Fibroblast of the conjunctiva (primary cell): ENCODE measurements at places on chromosomes 3 and 15.

GRCh38 chr3:182730675-182731042, 62.6 kb upstream of the ATP11B start:
- no peak for DNase-seq

- no peak for DNase-seq
These were observed 165.3 kb downstream of the CHSY1 start for GRCh38 chr15:101086394-101087171.

DNA sequence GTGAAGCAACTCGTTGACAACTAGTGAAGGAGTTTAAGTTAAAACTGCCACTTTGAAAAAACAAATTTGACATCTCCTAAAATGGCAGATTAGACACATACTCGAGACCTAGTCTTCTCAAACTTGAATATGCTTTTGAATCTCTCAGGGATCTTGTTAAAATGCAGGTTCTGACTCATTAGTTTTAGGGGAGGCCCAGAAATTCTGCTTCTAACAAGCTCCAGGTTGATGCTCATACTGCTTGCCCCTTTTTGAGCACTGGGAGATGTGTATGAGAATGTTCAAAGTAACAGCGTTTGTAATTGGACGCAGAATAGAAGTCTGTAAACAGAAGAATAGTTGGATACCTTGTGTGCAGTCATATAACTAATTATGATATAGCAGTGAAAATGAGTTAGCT, 1.6 kb downstream of the C3orf38 start:
- DNase-seq = no peak

GRCh38 chr3:87674397-87675161, 384.2 kb downstream of the CGGBP1 start:
- no peak for DNase-seq

GRCh38 chr3:141106842-141107241, 55.7 kb downstream of the SPSB4 start:
- DNase-seq = no peak

GRCh38 chr3:160588023-160588422, 22.7 kb upstream of the KPNA4 start:
- DNase-seq = no peak

DNA sequence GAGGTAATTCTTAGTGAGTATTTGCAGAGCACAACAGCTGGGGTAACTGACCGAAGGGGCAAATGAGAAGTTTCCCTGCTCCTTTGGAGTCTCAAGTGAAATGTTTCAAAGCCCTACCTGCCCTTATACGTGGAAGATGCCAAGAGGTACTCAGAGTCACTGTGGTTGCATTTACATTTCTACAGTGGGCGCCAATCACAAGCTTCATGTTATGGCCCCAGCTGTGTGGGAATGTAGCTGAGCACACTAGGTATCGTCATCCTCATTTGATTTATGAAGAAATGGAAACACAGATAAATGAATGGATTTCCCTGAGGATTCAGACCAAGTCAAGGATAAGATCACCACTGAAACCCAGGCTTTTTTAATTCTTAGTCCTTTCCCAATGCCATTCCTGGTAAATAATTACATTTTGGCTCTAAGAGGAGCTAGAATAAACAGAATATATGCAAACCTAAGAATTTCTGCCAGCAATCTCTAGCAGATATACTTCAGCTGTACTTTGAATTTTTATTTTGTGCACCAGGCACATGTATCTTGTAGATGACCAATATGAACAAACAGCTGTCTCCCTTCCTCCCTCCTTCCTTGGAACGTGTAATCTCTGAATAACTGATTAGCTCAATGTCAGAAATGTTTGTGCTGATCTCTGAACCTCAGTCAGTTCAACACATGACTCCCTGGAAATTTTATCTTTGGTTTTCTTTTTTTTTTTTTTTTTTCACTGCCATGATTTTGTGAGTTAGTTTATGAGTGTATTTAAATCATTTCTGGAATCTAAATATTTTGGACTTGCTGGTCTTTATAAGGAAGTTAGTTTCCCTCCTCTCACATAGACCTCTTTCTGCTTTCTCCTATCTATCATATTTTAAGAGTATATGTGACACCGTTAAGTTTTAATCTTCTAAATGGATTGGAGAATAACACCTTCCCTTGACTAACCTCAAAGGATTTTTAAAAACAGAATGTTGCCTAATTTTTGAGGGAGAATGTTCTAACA, 69.2 kb downstream of the MAP2K5 start:
- DNase-seq = no peak

- DNase-seq = no peak
These were observed 44.9 kb upstream of the PARP14 start for GRCh38 chr3:122635789-122636188.

DNA sequence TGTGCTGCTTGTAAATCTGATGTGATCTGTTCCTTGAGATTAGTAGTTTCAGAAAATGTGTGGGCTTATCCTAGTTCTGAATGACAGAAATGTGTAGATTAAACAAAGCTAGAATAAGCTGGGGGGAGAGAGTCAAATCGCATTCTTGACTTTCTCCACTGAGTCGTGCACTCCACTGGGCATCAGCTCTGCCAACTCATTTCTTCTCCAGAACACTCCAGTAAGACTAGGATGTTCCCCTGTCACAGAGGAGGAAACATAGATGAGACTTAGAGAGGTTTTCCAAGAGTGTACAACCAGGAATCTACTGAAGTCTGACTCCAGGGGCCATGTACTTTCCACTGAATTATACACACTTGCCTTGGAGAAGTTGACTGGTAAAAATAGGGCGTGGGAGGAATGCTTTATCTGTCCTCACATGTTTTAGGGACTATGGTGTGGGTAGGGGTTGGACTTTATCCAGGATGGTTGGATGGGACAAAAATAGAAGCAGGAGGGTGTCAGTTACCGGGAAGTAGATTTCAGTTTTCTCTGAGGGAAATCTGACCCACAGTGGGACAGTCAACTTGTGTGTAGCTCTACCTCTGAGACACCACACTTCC, 298.2 kb downstream of the UBE2E2 start:
- no peak for DNase-seq

DNA sequence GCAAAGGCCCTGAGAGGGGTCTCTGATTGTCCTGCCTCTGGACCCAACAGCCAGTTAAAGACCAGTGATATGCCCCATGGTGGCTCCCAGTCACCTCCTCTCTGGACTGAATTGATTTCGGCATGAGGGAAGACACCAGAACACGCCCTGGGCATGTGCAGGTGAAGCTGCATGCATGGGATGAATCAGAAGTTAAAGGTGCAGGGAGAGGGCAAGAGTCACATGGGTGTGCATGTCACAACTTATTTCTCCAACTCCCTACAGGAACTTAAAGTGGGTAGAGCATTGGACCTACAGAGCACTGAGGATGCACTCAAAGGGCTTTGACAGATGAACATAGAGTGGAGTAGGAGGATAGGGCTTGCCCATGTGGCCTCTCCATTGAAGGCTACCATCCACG, 16.9 kb upstream of the RHCG start:
- no peak for DNase-seq

DNA sequence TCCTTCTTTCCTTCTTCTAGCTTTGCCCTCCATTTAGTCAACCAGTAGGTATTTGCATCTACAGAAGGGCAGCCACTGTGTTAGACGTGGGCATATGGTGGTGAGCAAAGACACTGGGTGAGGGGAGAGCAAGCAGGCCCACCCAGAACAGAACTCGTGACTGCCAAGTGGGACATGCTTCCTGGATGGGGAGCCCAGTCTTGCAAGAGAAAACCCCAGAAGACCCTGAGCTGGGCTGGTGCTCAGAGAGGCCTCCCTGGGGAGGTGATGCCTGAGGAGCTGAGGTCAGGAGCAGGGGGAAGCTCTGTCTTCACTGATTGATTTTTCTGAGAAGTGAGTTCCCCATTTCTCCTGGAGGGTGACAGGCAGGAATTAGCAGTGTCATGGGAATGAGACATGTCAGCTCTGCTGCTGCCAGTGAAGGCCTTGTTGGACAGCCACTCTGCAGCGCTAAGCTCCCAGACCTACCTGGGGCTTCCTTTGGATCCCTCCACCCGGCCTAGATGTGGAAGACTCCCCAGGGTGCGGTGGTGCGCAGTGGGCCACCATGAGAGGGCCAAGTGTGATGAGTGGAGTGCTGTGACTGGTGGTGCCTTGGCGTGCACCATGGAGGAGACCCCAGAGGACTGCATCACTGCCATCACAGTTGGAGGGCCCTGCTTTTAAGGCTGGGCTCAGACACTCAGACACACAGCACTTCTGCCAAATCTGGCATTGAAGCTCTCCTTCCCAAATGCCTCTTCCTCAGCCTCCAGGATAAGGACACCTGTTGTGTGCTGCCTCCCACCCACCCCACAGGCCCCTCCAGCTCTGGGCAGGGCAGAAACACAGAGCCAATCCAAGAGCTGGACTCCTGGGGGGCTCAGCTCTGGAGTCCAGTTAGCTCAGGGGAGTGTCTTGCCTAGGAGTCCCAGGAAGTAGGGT, 40.0 kb upstream of the TOPBP1 start:
- no peak for DNase-seq

GRCh38 chr3:42070524-42070923, 20.6 kb upstream of the TRAK1 start:
- DNase-seq = no peak

DNA sequence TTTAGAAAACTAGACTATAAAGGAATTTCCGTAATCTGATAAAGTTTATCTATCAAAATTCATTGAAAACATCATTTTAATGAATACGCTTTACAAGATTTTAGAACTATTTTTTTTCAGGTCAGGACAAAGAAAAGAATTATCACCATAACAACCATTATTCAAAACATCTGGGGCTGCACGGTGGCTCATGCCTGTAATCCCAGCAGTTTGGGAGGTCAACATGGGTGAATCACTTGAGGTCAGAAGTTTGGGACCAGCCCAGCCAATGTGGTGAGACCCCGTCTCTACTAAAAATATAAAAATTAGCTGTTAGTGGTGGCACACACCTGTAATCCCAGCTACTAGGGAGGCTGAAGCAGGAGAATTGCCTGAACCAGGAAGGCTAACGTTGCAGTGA, 260.4 kb downstream of the WNT5A start:
- no peak for DNase-seq

GRCh38 chr3:134066158-134066541, 36.4 kb upstream of the SLCO2A1 start:
- no peak for DNase-seq

DNA sequence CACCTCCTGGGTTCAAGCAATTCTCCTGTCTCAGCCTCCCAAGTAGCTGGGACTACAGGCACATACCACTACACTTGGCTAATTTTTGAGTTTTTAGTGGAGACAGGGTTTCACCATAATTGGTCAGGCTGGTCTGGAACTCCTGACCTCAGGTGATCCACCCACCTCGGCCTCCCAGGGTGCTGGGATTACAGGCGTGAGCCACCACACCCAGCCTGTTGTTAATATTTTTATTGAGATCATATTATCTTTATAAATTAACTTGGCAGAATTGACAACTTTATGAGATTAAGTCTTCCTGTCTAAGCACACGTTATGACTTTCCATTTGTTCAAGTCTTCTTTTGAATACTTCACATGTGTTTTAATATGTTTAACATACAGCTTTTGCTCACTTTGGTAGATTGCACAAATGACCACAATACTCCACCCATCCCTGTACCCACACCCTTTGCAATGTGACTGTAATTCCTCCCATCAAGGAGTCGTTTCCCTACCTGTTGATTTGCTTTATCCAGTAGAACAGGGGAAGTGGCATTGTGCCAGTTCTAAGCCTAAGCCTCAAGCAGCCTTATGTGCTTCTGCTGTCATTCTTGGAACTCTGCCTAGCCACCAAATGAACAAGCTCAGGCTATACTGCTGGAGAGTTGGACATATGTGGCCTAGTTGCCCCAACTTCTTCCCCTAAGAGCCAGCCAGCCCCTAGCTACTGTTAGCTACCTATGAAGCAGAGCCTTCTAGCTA, 8.2 kb downstream of the XYLB start:
- peak; percentile 67 for DNase-seq

DNA sequence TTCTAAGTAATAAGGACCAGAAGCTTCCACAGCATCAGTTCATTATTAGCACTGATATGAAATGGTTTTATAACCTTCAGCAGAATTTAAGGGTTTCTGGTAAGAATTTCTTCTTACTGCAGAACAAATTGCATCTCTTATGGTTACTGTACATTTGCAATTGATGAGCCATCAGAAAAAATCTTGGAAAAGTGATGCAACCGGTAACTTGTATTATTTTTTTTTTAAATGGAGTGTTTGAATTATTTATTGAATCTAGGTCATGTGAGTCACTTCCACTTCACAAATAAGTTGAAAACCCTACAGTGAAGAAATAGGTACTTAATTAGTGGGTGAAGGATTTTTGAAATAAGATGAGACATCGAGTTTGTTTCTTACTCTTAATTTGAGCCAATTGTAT, 786.0 kb downstream of the TUSC7 start:
- DNase-seq = no peak

- DNase-seq = no peak
These were observed 113.8 kb upstream of the RAD18 start for GRCh38 chr3:9077029-9077428.

- no peak for DNase-seq
These were observed 18.4 kb downstream of the CA12 start for GRCh38 chr15:63363292-63363691.

- no peak for DNase-seq
These were observed 8.2 kb downstream of the DENND4A start for GRCh38 chr15:65783872-65784271.
